ENCODE measurements at places on chromosomes 6 and 20.

DNA sequence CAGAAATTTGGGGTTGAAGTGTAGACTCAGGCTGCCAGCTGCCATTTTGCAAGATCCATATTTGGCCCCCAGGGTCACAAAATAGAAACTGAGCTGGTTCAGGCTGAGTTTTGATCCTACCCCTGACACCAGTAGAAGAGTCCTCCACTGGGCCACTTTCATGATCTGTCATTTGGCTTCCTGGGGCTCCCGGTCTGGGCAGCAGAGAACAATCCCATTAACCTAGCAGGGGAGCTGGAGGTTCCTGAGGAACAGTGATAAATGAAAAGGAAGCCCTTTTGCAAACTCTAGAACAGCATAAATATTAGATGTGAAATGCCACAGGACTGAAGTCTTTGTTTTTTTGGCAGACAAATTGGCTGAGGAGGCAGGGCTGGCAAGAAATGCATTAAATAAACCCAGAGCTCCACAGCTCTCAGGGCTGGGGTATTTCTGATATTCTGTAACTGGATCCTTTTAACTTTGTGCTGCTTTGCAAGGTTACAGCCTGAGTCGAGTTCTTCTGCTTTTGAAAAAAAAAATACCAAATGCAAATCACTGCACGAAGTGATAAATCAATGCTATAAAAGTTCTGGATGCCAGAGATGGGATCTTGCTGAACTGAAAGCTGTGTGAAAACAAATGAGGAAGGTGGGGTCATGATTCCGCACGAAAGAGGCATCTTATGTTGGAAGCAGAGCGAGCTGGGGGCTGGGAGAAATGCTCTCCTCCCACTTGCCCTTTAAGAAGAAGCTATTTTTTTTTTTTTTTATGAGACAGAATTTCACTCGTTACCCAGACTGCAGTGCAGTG is 64.4 kb downstream of the SULF2 start:
- no peak for DNase-seq

GRCh38 chr6:34047913-34048867 is 97.7 kb downstream of the GRM4 start:
- DNase-seq = no peak

GRCh38 chr6:122580737-122581136 is 29.5 kb upstream of the PKIB start:
- DNase-seq = no peak

GRCh38 chr6:148935705-148936435 is 189.0 kb downstream of the UST start:
- DNase-seq = no peak

- no peak for DNase-seq
Measured at GRCh38 chr6:64049736-64050135, 414.1 kb downstream of the PHF3 start.

DNA sequence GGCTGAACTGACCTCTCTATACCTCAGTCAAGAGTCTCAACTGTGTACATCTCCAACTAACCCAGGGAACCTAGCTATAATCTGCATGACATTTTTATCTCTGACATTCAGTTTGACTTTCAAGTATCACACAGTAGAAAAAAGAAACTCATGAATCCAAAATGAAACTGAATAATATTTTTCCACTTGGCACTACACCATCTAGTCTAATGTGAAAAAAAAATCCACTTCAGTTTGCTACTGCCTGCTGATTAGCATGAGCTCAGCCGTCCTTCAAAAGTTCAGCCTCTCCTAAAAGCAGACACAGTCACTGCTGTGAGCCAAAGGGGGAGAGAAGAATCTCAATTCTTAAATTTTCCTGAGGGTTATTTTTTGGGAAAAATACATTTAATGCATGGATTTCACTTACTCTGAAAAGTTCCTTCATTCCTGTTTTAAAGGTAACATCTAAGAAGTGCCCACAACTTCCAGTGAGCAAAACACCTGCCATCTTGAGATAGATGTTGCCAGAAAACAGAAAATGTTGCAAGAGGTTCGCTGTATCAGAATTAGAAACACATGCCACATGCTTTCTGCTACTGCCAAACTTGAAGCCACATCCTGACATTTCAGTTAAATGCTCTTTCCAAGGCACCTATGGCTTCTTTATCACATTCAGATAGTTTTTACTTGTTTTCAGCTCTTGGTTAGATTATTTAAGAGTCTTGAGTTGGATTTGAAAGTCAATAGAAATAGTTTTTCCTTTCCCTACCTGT is 95.4 kb downstream of the MKKS start:
- DNase-seq = no peak

DNA sequence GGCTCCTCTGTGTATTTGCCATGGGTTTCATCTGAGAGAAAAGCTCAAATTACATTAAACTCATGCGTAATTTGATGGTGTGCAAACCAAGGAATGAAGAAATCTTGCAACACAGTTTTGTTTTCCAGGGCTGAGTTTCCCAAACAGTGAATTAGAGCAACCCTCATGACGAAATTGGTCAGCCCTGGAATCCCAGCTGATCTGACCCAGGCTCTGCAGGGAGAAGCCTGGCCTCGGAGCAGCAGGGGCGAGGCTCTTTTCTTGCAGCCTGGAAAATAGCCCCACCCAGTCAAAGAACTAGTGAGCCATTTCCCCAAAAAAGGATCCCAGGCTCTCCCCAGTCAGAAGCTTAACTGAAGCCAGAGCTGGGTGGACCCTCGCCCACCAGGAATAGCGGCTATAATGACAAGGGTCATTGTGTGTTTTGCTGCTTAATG is 107.3 kb upstream of the SNX9 start:
- DNase-seq = no peak

GRCh38 chr20:59643615-59644061 is 39.3 kb downstream of the PHACTR3 start:
- DNase-seq = no peak

DNA sequence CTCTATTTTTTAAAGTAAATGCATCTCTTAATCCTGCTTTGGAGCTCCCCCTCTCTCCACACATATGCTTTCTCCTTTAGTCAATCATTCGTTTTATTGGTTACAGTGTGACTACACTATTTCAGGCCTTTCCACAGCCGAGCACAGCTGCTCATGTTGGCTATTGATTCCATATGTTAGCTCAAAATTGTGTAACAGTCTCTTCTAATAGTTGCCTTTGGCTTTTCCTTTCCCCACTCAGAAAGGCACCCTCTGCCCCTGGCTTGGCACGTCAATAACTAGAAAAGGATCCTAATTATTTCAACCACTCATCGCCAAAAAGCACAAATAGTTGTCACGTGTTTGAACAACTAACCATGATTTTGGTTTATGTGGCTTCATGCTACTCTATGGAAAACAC is 410.3 kb upstream of the SLC35B3 start:
- no peak for DNase-seq

DNA sequence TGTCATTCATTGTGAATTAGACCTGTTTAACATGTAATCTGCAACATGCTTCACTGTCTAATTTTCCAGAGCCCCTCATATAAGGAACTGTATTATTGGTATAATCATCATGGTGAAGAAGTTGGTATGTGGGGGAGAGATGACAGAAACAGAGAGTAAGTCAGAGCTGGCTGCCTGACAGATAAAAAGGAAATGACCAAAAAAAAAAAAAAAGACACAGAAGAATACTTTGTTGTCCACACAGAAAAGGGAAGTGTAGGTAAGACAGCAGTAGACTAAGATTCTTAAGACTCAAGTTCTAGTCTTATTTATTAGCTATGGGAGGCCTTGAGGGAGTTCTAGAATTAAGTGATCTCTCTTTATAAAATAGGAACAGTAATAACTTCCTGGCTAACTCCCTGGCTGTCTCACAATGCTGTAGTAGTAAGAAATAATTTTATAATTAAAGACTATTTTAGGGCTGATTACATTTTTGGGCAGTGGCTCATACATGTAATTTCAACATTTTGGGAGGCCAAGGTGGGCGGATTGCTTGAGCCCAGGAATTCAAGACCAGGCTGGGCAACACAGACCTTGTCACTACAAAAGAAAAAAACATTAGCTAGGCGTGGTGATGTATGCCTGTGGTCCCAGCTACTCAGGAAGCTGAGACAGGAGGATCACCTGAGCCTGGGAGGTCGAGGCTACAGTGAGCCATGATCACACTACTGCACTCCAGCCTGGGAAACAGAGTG is 102.5 kb downstream of the PRL start:
- no peak for DNase-seq

- no peak for DNase-seq
Measured at GRCh38 chr6:150036081-150036480, 10.7 kb upstream of the RAET1L start.

DNA sequence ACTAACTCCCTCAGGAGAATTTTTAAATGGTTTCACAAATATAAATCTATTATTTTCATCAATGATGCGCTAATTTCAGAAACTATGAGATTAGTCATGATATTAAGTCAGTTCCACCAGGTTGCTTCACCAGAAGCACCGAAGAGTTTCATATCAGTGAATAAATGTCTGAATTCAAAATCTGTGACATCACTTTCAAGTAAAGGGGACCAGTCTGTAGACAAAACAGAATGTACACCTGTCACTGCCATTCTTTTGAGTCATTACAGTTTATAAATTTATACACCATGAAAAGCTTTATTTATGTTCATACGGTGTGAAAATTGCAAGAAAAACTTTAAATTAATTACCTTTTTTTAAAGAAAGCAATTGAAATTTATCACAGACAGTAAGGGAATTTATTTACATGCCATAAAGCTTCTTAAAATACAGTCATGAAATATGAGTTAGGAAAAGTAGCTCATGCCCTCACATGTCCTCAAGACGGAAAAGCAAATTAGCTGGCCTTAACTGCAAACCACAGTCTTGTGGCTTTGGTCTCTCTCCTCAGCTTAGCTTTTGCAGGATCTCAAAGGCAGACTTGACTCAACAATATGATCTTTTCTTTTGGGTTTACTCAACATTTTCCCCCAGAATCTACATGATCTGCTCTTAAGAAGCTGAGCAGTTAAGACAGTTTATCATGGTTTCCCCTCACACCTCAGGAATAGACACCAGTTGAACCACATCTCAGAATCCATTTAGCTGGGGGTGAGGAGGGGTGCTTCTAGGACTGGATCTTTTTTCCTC is 177.7 kb upstream of the MCHR2 start:
- no peak for DNase-seq

GRCh38 chr6:129507059-129507807 is 202.7 kb downstream of the ARHGAP18 start:
- no peak for DNase-seq

- peak; percentile 49 for DNase-seq
Measured at GRCh38 chr6:42451333-42452170, at the start of gene TRERF1. Gene TRERF1, minus strand, starts transcription at chr6:42451926. Its CDS starts 182,336 bp downstream, at chr6:42269590.

- DNase-seq = no peak
Measured at GRCh38 chr6:128855581-128856085, 27.3 kb upstream of the LAMA2 start.

DNA sequence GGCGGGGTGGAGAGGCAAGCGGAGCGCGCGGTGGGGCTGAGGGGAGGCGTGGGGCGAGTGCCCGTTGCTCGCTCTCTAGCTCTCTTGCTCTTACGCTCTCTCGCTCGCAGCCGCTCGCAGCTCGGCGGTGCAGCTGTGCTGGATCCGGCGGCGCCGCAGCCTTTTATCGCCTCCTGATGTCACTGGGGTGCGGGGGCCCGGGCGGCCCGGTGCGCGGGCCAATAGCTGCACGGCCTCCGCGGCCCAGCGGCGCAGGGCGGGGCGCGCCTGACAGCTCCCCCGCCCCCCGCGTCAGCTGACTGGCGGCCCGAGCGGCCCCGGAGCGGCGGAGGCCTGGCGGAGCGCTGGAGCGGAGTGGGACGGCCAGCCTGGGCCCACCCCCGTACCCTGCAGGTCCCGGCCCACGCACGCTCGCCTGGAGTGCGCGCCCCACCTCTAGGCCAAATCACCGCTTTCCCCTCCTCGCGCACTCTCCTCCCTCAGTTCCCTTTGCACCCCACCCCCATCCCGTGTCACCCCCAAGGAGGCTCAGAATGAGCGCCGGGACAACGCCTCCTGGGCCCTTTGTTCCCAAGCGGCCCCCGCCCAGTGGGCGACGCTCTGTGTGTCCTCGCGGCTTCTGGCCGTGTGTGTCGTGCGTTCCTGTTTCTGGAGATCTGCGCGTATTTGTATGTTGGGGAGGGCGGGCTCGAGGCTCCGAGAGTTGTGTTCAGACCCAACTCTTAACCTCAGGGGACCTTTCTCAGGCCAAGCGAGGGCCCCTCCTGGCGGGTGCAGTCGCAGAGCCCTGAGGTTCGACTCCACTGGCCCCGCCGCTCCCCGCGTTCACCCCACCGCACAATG is at the start of gene MAFB:
Gene MAFB (minus strand): TSS at position 137 of the 843 bp plus-strand sequence. CDS start 386 bp downstream, outside the sequence.
- peak; percentile 70 for DNase-seq

Measured in activated naive CD8-positive, alpha-beta T cell treated with anti-CD3 and anti-CD28 coated beads for 36 hours (primary cell).